H1 (cell line): ENCODE measurements at places on chromosomes 13 and 19.

- DNase-seq, result no peak
Measured at GRCh38 chr19:16625163-16625958, 2.6 kb downstream of the MED26 start.

GRCh38 chr19:45213031-45213430, 32.2 kb downstream of the EXOC3L2 start:
- DNase-seq, result no peak

- no peak for DNase-seq
Measured at GRCh38 chr13:22161871-22162270, 491.0 kb downstream of the FGF9 start.

DNA sequence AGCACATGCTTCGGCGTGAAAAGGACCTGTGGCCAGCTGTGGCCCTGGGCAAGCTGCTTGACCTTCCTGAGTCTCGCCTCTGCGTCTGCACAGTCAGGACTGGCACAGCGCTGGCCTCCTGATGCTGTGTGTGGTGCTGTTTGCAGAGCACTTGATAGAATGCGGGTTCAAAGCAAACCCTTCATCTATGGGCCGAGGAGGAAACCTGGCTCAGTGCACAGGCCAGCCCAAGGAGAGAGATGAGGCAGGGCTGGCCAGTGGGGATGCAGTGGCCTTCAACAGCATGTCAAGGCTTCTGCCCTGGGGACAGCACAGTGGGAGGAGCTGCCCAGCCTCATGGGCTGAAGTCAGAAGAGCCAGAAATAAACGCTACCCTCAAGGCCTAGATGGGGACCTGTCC, 21.3 kb upstream of the VSTM2B start:
- DNase-seq, result no peak

DNA sequence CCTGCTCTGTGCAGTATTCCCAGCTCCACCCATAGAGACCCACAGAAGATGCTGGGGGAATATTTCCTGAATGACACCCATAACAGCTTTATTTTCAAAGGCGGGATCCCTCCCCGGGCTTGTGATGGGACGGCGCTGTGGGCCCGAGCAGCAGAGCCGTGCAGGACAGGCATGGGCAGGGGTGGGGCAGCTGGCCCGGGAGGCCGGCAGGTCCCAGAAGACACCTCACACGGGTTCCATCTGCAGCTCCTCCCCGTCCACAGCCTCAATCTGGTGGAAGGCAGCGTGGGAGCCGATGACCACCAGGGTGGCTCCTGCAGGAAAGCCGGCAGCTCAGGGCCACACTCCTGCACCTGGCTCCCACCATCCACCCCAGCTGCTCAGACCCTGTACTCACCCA, 2.5 kb downstream of the RABAC1 start:
- DNase-seq, result no peak

GRCh38 chr19:49713236-49713845, 22.4 kb downstream of the CPT1C start:
- DNase-seq, result no peak

GRCh38 chr19:4264812-4265211, 14.3 kb upstream of the SHD start:
- DNase-seq, result no peak

DNA sequence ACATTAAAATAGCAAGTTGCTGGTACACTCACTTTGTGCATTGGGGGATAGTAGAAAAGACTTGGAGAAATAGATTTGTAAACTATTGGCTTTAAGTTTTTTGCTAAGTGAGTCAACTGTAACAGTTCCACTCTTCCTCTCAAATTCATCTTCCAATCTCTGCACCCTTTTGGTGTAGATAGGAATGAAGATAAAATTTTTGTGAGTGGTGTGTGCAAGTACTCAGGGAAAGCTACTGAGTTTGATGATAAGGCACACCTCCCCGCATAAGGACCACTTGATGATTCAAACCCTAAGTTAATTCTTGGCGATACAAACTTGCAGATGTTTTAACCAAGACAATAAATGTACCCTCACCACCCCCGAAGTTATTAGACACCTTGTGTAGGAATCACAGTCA, 168.3 kb upstream of the SLITRK1 start:
- no peak for DNase-seq

- no peak for DNase-seq
Measured at GRCh38 chr13:41492432-41493260, 35.3 kb downstream of the RGCC start.

GRCh38 chr19:5059793-5060192, 90.9 kb downstream of the KDM4B start:
- DNase-seq, result no peak

DNA sequence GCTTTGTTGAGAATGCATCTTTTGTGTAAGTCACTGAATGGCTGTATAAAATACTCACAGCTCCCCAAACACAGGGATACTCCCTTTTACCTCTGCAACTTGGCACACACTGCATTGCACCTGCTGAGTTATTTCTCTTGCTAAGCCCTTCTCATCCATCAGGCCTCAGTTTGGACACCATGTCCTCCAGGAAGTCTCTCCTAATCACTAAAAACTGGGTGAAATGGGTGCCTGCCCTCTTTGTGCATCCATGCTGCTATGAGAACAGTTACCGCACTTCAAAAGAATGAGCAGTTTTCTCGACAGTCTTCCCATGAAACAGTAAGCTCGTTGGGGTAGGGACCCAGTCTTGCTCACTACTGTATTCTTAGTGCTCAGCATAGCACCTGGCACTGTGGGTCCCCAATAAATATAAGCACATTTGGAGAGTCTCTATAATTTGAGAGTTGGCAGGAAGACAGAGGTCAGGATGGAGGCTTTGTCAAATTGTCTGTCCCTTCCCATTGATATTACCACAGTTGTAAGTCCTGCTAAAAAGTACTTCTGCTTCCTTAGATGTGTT, 4.6 kb upstream of the SLC25A30 start:
- no peak for DNase-seq

GRCh38 chr19:23071147-23071511, 45.7 kb upstream of the ZNF730 start:
- DNase-seq, result no peak

DNA sequence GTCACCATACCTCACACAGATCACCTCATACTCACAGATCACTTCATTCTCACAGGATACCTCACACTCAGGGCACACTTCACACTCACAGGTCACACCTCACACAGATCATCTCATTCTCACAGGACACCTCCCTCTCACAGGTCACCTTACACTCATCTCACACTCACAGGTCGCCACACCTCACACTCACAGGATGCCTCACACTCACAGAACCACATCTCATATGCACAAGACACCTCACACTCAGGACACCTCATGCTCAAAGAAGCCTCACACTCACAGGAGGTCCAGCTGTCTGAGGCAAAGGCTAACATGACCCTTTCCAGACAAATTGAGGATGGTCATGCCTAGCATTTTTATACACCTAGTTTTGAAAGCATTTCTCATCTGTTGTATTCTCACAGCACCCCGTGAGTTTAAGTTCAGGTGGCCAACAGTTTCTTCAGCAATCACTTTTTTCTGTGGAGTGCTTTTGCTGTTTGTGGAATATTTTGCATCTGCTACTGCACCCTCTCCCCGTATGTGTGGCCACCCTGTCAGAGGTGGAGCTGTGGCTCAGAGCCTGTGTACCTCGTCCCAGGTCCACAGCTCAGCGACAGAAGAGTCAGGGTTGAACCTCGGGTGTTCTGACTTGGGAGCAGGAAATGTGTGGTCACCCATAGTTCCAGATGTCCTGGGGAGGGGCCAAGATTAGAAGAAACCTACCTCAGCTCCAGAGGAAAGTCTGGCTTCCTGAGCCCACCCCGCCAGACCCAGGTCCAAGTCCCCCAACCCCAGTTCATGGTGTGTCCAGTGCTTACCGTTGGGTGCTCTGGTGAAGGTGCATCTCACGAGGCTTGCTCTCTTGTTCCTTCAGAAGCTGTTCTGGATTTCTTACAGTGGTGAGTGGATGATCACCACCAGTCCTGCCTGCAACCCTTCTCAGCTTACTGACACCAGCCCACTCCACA, 7.6 kb downstream of the F7 start:
- peak; percentile 38 for DNase-seq

DNA sequence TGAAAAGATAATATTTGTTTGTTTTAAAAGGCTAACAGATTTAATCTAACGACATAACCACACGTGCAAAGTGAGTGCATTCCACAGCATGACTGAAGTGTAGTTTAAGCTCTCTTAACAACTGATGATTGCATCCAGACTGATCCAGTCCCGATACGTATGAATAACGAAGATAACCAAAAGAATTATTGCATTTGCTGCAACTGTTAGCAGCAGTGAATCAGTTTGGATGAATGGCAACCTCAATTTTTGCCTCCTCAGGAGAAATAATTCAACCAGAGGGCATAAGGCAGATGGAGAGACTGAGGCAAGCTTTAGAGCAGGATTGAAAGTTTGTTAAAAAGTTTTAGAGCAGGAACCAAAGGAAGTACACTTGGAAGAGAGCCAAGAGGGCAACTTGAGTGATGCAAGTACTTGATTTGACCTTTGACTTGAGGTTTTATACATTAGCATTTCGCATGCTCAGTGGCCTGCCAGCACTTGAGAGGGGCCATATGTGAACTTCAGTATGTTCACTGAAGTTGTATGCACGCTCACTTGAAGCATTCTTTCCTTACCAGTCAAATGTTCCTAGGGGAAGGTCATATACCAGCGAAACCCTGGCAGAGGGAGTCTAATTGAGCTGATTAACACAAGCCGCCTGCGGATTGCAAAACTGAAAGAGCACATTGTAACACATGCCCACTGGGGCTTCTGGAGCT, 835.0 kb upstream of the PCDH20 start:
- DNase-seq, result no peak

DNA sequence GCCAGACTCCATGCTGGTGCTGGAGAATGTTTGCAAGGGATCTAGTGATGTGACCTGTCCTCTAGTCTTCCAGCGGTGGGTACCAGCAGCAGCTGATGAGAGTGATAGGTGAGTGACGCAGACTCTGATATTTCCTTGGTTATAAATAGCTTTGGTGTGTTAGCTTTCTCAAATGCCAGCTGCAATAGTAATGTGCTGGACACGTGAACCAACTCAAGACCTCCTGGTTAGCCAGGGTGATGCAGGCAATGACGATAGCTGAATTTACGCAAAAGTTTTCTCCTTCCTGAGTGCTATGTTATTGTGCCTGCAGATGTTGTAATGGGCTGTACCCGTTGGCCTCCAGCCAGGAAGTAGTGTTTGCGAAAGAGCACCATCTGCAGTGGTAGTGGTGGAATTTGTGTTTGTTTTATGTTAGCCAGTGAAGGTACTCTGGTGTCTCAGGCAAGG, 129.5 kb downstream of the CYSLTR2 start:
- DNase-seq, result no peak
